ENCODE measurements at places on chromosomes 5 and 9. TPM values are rescaled to one million over a fixed set of nuclear protein-coding genes. Genes with fewer than 3 reads are reported as not detected.

DNA sequence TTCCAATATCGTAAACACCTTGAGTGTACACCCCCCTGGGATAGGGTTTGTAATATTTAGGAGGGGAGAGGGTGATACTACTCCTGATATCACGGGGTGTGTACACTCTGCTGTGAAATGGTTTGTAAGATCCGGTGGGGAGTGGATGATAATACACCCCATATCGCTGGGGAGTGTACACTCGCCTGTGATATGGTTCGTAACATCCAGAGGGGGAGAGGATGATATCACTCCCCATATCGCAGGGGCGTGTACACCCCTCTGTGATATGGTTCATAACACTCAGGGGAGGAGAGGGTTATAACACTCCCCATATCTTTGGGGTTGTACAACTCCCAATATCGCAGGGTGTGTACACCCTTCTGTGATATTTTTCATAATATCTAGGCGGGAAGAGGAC is 33.8 kb upstream of the SLC25A48 start:
- no peaks in the 10 kb centered on the region for H3K36me3 ChIP-seq
- no peak overlapping the region for H3K4me3 ChIP-seq
- no peak overlapping the region for H3K27ac ChIP-seq
- no peaks in the 10 kb centered on the region for H3K4me1 ChIP-seq
- peaks cover 48% of the 10 kb centered on the region for H3K27me3 ChIP-seq

GRCh38 chr9:123832176-123832575 is 97.8 kb downstream of the DENND1A start:
- peaks cover 20% of the 10 kb centered on the region for H3K36me3 ChIP-seq
- H3K27ac ChIP-seq = no peak overlapping the region
- H3K4me3 ChIP-seq = no peak overlapping the region
- peaks cover 17% of the 10 kb centered on the region for H3K4me1 ChIP-seq

DNA sequence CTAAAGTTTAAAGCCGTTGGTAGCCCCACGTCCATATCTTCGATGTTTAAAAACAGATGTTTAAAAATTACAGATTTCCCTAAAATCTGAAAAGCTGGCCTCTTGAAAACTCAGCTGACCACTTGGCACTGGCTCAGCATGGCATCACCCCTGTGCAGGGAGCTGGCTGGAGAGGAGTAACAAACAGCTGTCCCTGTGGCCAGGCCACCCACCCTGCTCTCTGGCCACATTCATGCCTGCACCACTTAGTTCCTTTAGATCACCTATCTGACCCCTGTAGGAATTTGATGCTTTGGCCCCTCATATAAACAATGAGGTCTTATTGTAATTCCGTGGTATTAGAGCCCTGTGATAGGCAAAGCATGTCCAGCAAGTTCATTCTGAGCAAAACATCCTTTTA is 107.5 kb downstream of the FRMD3 start:
- no peaks in the 10 kb centered on the region for H3K27me3 ChIP-seq
- H3K4me3 ChIP-seq = no peak overlapping the region
- H3K36me3 ChIP-seq = peaks cover 5% of the 10 kb centered on the region
- peaks cover 66% of the 10 kb centered on the region for H3K4me1 ChIP-seq
- no peak for DNase-seq
- peak overlapping the region; percentile 77 for H3K27ac ChIP-seq

DNA sequence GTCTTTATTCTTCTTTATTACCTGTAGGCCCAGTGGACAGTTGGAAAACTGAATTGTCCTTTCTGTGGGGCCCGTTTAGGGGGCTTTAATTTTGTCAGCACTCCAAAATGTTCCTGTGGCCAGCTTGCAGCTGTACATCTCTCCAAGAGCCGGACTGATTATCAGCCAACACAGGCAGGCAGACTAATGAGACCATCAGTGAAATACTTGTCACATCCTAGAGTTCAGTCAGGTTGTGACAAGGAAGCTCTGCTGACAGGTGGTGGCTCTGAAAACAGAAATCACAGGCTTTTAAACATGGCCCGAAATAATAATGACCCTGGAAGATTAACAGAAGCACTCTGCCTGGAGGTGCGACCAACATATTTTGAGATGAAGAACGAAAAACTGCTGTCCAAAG is 47.9 kb downstream of the RNF180 start:
- no peaks in the 10 kb centered on the region for H3K36me3 ChIP-seq
- H3K27me3 ChIP-seq = no peaks in the 10 kb centered on the region
- no peak for DNase-seq
- H3K4me1 ChIP-seq = peaks cover 15% of the 10 kb centered on the region

GRCh38 chr5:20041326-20042274 is 53.6 kb upstream of the CDH18 start:
- DNase-seq = no peak
- no peak overlapping the region for H3K27ac ChIP-seq
- no peaks in the 10 kb centered on the region for H3K36me3 ChIP-seq
- H3K27me3 ChIP-seq = no peaks in the 10 kb centered on the region
- H3K4me1 ChIP-seq = no peaks in the 10 kb centered on the region

DNA sequence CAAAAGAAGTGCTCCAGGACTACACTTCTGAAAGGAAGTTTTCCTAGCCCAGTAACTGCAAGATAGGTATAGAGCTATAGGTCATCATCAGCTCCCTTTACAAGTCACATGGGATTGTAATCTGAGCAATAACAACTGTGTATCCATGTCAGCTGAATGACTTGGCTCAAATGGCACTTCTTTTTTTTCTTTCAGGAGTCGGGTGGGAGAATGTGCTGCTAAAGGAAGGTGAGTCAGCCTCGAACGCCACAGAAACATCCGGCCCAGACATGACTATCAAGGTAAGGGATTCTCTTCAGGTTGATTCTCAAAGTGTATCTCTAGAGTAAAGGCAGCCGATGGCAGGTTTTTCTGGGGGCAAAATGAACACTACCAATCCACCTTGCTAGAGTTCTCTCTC is 192.2 kb downstream of the C9orf152 start:
- H3K27me3 ChIP-seq = no peaks in the 10 kb centered on the region
- no peak overlapping the region for H3K4me3 ChIP-seq
- H3K4me1 ChIP-seq = peaks cover 5% of the 10 kb centered on the region

DNA sequence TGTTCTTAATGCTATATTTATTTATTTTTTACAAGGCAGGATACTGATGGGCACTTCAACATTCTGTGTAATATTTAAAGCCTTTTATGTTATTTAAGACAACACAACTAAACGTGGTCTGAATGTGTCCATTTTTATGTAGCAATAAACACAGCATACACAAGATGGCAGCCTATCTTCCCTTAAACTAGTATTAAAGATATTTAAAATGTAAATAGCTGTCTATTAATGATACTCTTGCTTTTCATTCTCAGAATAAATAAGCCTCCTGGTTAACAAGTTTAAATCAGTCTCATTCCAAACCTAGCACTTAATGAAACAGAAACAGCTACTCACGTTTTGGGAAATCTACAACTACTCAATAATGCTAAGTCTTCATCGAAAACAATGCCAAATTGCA is 315.7 kb downstream of the MCTP1 start:
- H3K27ac ChIP-seq = no peak overlapping the region
- H3K27me3 ChIP-seq = no peaks in the 10 kb centered on the region
- no peak for DNase-seq
- H3K4me1 ChIP-seq = no peaks in the 10 kb centered on the region

- DNase-seq = no peak
- no peaks in the 10 kb centered on the region for H3K27me3 ChIP-seq
- no peaks in the 10 kb centered on the region for H3K36me3 ChIP-seq
- peak overlapping the region; percentile 41 for H3K4me3 ChIP-seq
- peaks cover 32% of the 10 kb centered on the region for H3K4me1 ChIP-seq
- peak overlapping the region; percentile 79 for H3K27ac ChIP-seq
These were observed 257.7 kb downstream of the IRX1 start for GRCh38 chr5:3853362-3853761.

- no peak overlapping the region for H3K4me3 ChIP-seq
- H3K36me3 ChIP-seq = peaks cover 28% of the 10 kb centered on the region
- H3K27me3 ChIP-seq = no peaks in the 10 kb centered on the region
- peaks cover 78% of the 10 kb centered on the region for H3K4me1 ChIP-seq
- peak overlapping the region; percentile 85 for H3K27ac ChIP-seq
These were observed 38.2 kb downstream of the CXXC5 start for GRCh38 chr5:139686356-139686705.

DNA sequence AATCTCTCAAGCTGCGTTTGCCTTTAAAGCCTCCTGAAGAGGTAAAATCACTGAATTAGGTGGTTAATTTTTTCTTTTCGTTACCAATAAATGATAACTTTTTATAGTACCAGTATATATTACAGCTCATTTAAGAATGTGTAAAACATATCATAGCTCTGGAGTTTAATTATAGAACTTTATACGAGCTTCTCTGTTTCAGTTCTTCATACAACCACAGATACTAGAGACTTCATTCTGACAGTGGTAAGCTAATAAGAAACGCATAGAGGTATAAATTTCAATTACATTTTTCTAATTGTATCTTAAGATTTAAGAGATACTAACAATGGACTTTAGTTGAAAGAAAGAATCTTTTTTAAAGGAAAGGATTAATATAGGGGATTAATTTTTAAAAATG is 73.9 kb downstream of the PBX3 start:
- H3K27me3 ChIP-seq = no peaks in the 10 kb centered on the region
- H3K4me3 ChIP-seq = peak overlapping the region; percentile 39
- H3K36me3 ChIP-seq = no peaks in the 10 kb centered on the region
- peak overlapping the region; percentile 58 for H3K27ac ChIP-seq
- peaks cover 32% of the 10 kb centered on the region for H3K4me1 ChIP-seq

DNA sequence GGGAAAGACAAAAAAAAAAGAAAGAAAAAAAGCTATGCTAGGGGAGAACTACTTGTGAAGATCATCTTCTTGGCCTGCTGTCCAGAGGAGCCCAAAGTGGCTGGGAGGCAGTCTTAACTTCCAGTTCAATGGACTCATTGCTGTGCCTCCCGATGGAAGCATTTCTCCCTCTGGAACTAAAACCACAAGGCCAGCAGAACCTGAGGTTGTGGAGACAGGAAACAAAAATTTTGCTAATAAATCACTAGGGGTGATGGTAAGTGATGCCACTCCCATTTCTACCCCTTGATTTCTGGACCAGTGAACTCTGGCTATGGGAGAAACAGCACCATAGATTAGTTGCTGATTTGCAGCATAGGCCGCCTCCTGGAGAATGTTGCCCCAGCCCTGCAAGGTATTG is 123.4 kb upstream of the NFIL3 start:
- H3K4me1 ChIP-seq = no peaks in the 10 kb centered on the region
- DNase-seq = no peak
- H3K4me3 ChIP-seq = no peak overlapping the region
- H3K36me3 ChIP-seq = no peaks in the 10 kb centered on the region
- H3K27ac ChIP-seq = no peak overlapping the region

- H3K4me1 ChIP-seq = peaks cover 3% of the 10 kb centered on the region
- no peaks in the 10 kb centered on the region for H3K27me3 ChIP-seq
- H3K36me3 ChIP-seq = no peaks in the 10 kb centered on the region
- DNase-seq = no peak
- no peak overlapping the region for H3K27ac ChIP-seq
These were observed 167.7 kb upstream of the LHFPL2 start for GRCh38 chr5:78816143-78816765.

GRCh38 chr5:107342371-107342770 is 328.4 kb downstream of the EFNA5 start:
- no peak overlapping the region for H3K4me3 ChIP-seq
- no peak overlapping the region for H3K27ac ChIP-seq
- H3K27me3 ChIP-seq = no peaks in the 10 kb centered on the region
- H3K4me1 ChIP-seq = no peaks in the 10 kb centered on the region

GRCh38 chr9:13190040-13190439 is 89.5 kb downstream of the MPDZ start:
- H3K27me3 ChIP-seq = no peaks in the 10 kb centered on the region
- peaks cover 95% of the 10 kb centered on the region for H3K36me3 ChIP-seq
- no peak overlapping the region for H3K4me3 ChIP-seq

GRCh38 chr9:117782931-117783788 is 79.0 kb downstream of the TLR4 start:
- H3K27me3 ChIP-seq = no peaks in the 10 kb centered on the region
- H3K36me3 ChIP-seq = no peaks in the 10 kb centered on the region
- H3K4me3 ChIP-seq = peak overlapping the region; percentile 59
- peaks cover 36% of the 10 kb centered on the region for H3K4me1 ChIP-seq
- DNase-seq = peak; percentile 59
- peak overlapping the region; percentile 67 for H3K27ac ChIP-seq

GRCh38 chr9:93711002-93711401 is 134.6 kb downstream of the PHF2 start:
- H3K27ac ChIP-seq = no peak overlapping the region
- peaks cover 16% of the 10 kb centered on the region for H3K27me3 ChIP-seq
- DNase-seq = no peak
- no peak overlapping the region for H3K4me3 ChIP-seq
- no peaks in the 10 kb centered on the region for H3K4me1 ChIP-seq

- no peaks in the 10 kb centered on the region for H3K27me3 ChIP-seq
- DNase-seq = no peak
- no peaks in the 10 kb centered on the region for H3K36me3 ChIP-seq
- no peak overlapping the region for H3K4me3 ChIP-seq
- H3K27ac ChIP-seq = no peak overlapping the region
These were observed 84.9 kb upstream of the PTGER4 start for GRCh38 chr5:40594811-40595210.

GRCh38 chr5:68227532-68228160 is 12.1 kb downstream of the PIK3R1 start:
- no peaks in the 10 kb centered on the region for H3K27me3 ChIP-seq
- no peak for DNase-seq
- H3K27ac ChIP-seq = peak overlapping the region; percentile 5
- no peak overlapping the region for H3K4me3 ChIP-seq

Gene FCN2
- not detected for total RNA-seq

Gene PCDHA5
- total RNA-seq = not detected

Gene ANXA1
- total RNA-seq = 48.7 TPM

Gene ENHO
- not detected for total RNA-seq

Gene SAPCD2
- total RNA-seq = 0.25 TPM
